ENCODE measurements at places on chromosomes 13 and 19. TPM values are rescaled to one million over a fixed set of nuclear protein-coding genes. Genes with fewer than 3 reads are reported as not detected.

The PLPP2 gene
- 27.2 TPM for total RNA-seq

The DAND5 gene
- total RNA-seq: not detected

The LRRC8E gene
- total RNA-seq: 7.9 TPM

- DNase-seq: no peak
Measured at GRCh38 chr13:32002873-32003272, 28.7 kb upstream of the FRY start.

The FFAR2 gene
- total RNA-seq: 0.69 TPM

GRCh38 chr19:55681131-55682092, 6.4 kb downstream of the EPN1 start:
- no peak for DNase-seq

GRCh38 chr13:90880790-90881189, 466.7 kb upstream of the MIR17HG start:
- DNase-seq: no peak

- no peak for DNase-seq
Measured at GRCh38 chr19:31354799-31355664, 5.8 kb upstream of the TSHZ3 start.

DNA sequence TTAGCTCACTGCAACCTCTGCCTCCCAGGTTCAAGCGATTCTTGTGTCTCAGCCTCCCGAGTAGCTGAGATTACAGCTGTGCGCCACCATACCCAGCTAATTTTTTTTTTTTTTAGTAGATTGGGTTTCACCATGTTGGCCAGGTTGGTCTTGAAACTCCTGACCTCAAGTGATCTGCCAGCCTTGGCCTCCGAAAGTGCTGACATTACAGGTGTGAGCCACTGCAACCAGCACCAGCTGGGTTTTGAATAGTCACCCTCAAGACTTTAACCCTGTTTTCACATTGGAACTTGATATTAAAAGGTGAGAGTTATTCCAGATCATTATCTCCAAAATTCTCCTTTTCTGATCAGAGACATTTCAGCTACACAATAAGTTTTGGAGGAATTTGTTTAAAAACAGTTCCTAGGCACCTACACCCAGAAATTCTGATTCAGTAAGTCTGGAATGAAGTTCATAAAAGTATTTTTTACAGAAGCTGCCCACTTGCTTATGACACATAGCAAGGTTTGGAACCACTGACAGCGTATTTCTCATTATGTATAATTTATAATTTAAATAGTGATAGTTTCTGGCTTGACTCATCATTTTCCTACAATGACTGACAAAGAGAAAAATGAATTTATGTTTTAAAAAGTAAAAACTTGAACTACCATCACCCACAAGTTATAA, 417.3 kb downstream of the DIAPH3 start:
- DNase-seq: no peak

The TTYH1 gene
- total RNA-seq: not detected

The DGKH gene
- 9.6 TPM for total RNA-seq

- no peak for DNase-seq
Measured at GRCh38 chr13:44857061-44857460, 132.2 kb downstream of the NUFIP1 start.

DNA sequence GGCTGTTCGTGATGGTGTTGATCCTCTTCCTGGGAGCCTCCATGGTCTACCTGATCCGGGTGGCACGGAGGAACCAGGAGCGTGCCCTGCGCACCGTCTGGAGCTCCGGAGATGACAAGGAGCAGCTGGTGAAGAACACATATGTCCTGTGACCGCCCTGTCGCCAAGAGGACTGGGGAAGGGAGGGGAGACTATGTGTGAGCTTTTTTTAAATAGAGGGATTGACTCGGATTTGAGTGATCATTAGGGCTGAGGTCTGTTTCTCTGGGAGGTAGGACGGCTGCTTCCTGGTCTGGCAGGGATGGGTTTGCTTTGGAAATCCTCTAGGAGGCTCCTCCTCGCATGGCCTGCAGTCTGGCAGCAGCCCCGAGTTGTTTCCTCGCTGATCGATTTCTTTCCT, 12.2 kb upstream of the C19orf33 start:
- no peak for DNase-seq

The ARHGAP33 gene
- total RNA-seq: 37.6 TPM

The SNRPA gene
- 90.1 TPM for total RNA-seq

DNA sequence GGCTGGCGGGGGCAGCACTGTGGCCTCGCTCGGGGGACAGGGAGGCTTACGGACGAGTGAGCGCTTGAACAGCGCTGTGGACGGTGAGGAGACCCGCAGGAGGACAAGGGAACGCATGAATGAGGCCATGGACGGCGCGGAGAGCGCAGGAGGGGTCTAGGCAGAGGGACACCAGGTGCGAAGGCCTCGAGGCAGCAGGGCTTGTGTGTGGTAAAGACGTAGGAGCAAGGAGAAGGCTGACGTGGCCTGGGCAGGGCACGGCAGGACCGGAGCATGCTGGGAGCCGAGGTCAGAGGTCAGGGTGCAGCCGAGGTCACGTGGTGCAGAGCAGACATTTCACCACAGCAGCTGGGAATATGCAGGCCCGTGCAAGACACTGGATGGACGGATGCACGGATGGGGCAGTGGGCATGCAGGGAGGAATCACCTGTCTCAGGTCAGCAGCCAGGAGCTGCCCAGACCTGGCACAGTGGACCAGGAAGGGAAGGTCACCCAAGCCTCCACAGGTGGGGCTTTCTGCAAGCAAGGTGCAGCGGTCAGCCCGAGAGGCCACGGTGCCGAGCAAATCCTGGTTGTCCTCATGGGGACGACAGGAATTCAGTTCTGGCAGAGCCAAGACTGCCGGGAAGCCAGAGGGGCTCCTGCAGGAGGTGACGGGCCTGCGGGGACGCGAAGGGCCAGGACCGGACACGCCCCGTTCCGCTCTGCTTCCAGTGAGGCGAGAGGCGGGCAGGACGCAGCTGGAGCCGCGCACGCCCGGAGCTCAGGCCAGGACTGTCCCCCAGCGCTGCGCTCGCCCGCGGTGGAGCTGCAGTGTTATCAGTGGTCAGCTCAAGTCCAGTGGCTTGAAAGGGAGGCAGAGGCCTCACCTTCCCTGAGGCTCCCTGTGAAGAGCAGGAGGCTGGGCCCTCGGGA, 72.2 kb downstream of the RASA3 start:
- DNase-seq: peak; percentile 88

The PGLYRP2 gene
- total RNA-seq: not detected

- DNase-seq: no peak
Measured at GRCh38 chr13:100454876-100455275, 133.7 kb downstream of the GGACT start.

The CXCL17 gene
- 78.4 TPM for total RNA-seq

The THAP8 gene
- total RNA-seq: 6.7 TPM

The NKG7 gene
- total RNA-seq: 9.4 TPM

- no peak for DNase-seq
Measured at GRCh38 chr19:35781650-35782049, 6.3 kb downstream of the ARHGAP33 start.

- peak; percentile 66 for DNase-seq
Measured at GRCh38 chr13:114142640-114143490, 10.4 kb upstream of the RASA3 start.

The UPK1A gene
- total RNA-seq: not detected

- no peak for DNase-seq
Measured at GRCh38 chr13:62626771-62627170, 1211.1 kb upstream of the PCDH20 start.

The ZNF570 gene
- 5.0 TPM for total RNA-seq

The UGGT2 gene
- 16.1 TPM for total RNA-seq

The CYP2A7 gene
- not detected for total RNA-seq

GRCh38 chr13:66513728-66514127, 716.4 kb downstream of the PCDH9 start:
- DNase-seq: no peak

- DNase-seq: no peak
Measured at GRCh38 chr13:62309904-62310303, 894.3 kb upstream of the PCDH20 start.

- no peak for DNase-seq
Measured at GRCh38 chr19:45107621-45108150, 14.7 kb downstream of the PPP1R37 start.

The MARK4 gene
- 14.6 TPM for total RNA-seq

GRCh38 chr19:53977991-53978731, 13.3 kb upstream of the CACNG6 start:
- DNase-seq: no peak

- DNase-seq: no peak
Measured at GRCh38 chr19:6060600-6061375, 49.5 kb downstream of the RFX2 start.

- no peak for DNase-seq
Measured at GRCh38 chr13:90445179-90445578, 902.3 kb upstream of the MIR17HG start.

DNA sequence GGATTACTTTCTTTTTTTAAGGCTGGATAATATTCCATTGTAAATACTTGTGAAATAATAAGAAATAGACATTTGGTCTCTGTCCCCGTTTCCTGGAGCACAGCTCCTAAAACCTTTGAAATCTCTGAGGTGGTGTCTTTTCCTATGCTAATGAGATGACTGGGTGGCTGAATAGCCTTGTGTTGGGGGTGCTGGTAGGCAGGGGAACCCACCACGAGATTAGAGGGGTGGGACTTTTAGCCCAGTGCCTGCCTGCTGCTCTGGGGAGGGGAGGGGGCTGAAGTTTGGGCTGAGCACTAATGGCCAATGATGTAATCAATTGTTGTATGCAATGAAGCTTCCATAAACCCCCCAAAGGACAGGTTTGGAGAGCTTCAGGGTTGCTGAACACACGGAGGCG, 175.7 kb downstream of the FGF9 start:
- DNase-seq: no peak

DNA sequence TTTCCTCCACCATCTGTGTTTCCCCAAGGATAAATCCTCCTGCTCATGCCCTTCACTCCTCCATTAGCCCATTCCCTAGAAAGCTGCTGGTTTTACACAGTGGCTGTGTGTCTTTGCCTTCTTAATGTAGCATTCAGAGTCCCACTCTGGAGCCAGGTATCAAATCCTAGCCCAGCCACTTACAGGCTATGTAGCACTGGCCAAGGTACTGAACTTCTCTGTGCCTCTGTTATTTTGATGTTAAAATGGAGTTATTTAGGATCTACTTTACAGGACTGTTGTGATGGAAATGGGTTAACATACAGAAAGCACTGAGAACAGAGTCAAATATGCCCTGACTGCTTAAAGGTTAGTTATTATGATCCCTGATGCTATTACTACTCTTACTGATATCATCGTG, 1.5 kb upstream of the ZSCAN4 start:
- DNase-seq: no peak

The CLDND2 gene
- total RNA-seq: not detected

The MBD3L3 gene
- not detected for total RNA-seq

DNA sequence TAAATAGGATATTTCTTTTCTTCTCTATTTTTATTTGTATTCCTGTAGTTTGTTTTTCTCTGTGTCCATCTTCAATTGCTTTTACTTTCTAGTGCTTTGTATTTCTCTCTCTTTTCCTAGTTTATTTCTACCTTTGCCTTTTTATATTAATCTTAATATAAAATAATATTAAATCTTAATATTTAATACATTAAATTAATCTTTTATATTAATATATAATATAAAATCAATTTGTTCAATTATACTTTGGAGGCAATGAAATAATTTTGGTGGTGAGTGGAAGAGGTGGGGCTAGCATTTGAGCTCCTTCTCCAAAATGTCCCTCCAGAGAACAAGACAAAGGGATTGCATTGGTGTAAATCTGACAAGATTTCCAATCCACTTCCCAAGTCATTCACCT, 6.3 kb upstream of the CPB2 start:
- DNase-seq: no peak

- DNase-seq: no peak
Measured at GRCh38 chr19:28486473-28486872, 726.5 kb downstream of the UQCRFS1 start.

- DNase-seq: no peak
Measured at GRCh38 chr13:44546164-44546563, 30.0 kb downstream of the TSC22D1 start.

GRCh38 chr19:51460164-51460992, 2.1 kb upstream of the SIGLEC8 start:
- no peak for DNase-seq

The SYT3 gene
- not detected for total RNA-seq

GRCh38 chr19:38247734-38248268, 8.4 kb downstream of the PPP1R14A start:
- no peak for DNase-seq
